NCI-H2081 (cell line): ENCODE measurements at places on chromosomes 16 and 17.

DNA sequence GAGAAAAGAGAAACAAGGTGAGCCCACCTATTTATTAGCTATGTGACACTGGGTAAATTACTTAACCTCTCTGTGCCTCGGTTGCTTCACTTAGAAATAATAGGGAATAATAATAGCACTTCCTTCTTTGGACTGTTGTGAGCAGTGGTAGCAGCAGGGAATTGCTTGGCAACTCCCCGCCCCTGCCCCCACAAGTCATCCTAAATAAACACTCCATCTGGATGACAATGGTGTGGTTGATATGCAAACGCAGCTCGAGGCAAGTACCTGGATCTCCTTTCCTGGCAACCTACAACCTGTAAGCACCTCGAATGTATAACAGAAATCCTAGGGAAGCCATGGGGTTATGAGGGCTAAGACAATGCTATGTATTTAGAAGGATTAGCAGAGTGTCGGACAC lies 9.1 kb downstream of the TEKT3 start:
- no peak for DNase-seq

DNA sequence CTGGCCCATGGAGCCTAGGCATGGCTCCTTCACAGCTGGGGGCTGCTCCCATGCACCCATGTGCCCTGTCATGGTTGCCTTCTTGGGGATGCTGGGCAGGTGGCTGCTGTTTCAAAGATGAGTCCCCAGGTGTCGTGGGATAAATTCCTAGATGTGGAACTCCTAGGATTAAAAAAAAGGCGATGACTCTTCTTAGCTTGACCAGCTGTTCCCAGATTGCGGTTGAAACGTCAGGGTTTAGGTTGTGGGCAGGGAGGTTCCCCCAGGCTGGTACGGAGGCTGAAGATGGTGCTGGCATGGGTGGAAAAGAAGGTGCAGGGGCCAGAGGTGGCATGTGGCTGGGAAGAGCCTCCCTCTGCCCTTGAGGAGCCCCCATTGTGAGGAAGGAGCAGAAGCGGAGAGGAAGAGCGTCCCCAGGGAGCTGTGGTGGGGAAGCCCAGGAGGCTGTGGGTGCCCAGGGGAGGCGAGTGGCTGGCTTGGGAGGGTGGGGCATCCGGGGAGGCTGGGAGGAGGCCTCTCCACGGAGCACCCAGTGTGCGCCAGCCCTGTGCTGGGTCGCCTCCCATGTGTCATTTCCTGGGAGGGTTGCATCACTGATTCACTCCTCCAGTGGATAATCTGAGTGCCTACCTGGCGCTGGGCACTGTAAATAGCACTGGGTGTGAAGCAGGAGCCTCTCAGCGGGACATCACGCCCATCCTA lies 7.5 kb upstream of the KCNJ12 start:
- DNase-seq, result no peak

GRCh38 chr16:20866145-20866772 lies 33.9 kb downstream of the DCUN1D3 start:
- no peak for DNase-seq

DNA sequence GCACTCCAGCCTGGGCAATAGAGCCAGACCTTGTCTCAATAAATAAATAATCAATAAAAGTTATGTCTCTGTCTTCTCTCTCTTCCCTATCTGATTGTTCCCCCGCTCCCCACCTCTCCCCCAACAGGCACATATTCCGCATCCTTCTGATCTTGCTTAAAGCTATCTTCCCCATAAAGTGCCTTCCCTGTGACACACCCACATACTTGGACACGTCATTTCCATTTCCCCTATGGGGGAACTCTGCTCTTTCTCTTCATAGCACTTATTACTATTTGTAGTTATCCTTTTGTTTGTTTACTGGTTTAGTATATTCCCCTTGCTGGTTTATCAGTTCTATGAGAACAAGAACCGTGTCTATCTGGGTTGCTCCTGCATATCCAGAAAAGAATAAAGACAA lies 14.9 kb downstream of the MYO1D start:
- DNase-seq, result no peak

GRCh38 chr17:77395501-77396048 lies 254.8 kb downstream of the SEC14L1 start:
- DNase-seq, result no peak

DNA sequence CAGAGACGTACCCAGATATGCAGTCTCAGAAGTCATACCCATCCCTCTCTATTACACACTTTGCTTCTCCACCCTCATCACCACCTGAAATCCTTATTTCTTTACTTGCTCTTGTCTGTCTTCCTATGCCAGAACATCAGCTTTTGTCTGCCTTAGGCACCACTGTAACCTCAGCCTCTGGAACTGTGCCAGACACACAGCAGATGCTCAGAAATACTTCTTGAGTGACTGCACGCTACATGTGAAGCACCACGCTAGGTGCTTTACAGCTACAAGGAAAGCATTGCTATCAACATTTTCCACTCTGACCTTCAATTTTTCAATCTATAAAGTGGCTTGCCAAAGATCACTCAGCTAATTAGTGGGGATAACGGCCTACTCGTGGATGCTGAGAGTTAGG lies 226.8 kb downstream of the CHD9NB start:
- no peak for DNase-seq

GRCh38 chr17:42288803-42289610 lies 709 bp downstream of the STAT5A start:
- no peak for DNase-seq
